NCI-H1694 treated with DMSO at 0.1 percent for 48 hours (cell line): ENCODE measurements at places on chromosomes 11 and 22.

- DNase-seq = no peak
Observed at GRCh38 chr22:24030186-24030702, 19.1 kb downstream of the CABIN1 start.

GRCh38 chr22:29116397-29117123, 43.7 kb downstream of the KREMEN1 start:
- no peak for DNase-seq

DNA sequence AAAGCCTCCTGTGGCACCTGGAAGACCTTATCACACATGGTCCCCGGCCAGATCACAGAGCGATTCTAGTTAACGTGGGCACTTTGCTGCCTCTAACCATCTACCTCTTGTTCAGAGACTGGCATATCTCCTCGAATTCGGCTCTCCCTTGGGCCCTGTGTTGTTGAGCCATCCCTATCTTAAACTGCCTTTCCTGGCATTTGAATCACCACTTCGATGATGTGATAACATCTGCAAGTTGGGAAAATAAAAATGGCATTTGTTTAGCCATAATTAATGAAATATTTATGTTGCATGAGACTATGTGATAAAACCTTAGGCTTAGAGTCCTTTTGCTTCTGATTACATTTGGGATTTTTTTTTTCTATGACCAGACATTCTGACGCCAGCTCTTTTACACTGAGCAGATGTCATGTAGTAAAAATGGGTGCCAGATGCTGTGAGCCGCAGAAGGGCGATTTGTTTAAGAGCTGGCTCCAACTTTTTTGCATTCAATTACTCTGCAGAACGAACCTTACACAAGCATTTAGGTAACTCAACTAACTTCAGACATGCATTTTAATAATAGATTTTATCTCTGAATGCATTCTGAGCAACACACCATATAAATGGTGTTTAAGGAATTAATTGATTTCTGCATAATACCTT, 58.5 kb upstream of the PARVA start:
- DNase-seq = peak; percentile 97

DNA sequence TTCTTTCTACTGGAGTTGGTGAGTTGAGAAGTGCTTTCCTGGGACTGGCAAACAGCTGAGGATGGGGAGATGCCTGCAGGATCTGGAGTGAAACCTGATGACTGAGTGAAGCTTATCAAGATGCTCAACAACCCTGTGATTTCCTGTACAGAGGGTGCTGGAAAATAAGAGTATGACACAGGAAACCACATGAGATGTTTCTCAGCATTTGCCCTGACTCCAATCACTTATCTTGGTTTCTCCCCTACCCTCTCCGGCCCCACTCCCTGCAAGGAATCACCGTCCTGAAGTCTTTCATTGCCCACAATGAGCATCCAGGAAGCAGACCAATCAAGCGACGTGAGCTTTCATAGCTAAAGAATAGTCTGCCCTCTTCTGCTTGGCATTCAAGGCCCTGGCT, at the start of gene MRGPRX2:
Gene MRGPRX2 (minus strand): TSS at position 89 of the 400 bp plus-strand sequence. CDS start 4,315 bp downstream, outside the sequence.
- no peak for DNase-seq

- DNase-seq = no peak
Observed at GRCh38 chr11:106088896-106089295, 11.4 kb downstream of the AASDHPPT start.

DNA sequence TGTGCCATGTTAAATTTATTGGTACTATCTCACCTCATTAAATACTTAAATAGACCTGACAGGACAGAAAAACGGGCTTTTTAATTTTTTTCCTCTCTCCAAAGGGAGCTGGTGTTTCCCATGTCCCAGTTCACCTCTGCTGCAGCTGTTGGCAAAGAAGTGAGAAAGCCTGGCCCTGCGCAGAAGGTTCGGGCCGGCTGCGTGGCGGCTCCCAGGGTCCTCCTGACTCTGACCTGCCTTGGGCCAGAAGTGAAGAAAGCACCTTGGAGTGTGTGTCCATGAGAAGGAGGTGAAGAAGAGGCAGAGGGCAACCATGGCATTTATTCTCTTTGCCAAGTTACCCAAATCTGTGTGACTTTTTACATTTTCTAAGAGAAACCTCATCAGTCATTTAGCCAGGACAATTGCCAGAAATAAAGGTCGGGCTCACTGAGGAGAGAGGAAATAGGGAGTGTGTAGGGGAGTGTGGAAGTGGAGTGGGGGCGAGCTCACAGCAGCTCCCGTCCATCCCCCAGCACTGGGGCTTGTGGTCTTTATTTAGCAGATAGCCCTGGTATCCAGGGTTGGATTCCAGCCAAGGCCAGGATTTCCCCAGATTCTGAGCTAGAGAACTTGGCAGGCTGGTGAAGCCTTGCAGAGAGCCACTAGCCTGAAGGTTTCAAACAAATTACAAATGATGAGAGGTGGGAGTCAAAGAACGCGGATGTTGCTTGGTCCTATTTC, 102.4 kb upstream of the CADM1 start:
- DNase-seq = no peak

- DNase-seq = no peak
Observed at GRCh38 chr11:64724863-64725532, 2.0 kb upstream of the NRXN2 start.

DNA sequence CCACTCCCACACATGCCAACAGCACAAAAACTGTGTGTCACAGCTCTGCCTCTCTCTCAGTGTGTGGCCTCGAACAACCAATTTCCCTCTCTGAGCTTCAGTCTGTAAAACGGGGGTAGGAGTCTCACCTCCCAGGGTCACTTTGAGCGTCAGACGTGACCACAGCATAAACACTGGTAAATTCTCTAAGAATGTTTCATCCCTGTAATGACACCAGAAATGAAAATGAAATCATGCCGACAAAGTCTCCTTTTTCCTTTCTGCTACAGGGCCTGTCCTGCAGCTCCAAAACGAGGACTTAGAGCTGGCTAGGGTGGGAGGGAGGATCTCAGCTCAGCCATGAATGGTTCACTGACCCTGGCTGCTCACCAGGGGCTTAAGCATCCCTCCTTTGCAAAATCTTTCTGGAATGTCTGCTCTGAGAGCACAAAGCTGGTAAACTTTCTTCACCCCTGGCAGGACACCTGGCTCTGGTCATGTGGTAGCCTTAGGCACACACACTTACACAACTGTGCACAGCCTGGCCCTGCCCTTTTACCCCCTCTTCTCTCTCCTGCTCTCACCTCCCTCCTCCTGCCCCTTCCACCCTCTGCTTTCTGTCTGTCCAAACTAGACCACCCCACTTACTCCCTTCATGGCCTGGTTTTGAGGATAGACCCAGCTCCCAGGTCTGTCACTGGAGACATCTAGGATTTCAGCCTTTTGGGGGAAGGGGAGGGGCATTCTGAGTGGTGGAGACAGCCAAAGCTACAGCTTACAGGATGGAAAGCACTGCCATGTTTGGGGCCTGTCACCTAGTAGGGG, 12.3 kb upstream of the TSKU start:
- no peak for DNase-seq

GRCh38 chr11:116879800-116880625, 42.6 kb upstream of the APOA1 start:
- DNase-seq = no peak

DNA sequence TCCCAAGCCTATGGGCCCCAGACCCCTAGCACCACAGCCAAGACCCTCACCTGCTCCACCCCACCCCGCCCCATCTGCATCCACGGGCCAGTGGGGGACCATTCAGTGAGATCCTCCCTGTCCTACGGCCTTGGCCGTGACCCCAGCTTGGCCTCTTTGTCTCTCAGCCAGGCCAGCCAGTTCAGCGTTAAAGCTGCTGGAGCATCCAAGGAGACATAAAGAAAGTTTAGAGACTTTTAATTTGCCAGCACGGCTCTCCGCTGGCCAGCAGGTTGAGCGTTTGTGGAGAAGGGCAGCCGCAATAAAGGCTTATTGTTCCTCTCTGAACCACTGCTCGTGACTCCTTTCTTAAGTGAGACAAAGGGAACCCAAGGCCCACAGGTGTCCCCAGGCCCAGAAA, 49.3 kb upstream of the LMO1 start:
- no peak for DNase-seq

DNA sequence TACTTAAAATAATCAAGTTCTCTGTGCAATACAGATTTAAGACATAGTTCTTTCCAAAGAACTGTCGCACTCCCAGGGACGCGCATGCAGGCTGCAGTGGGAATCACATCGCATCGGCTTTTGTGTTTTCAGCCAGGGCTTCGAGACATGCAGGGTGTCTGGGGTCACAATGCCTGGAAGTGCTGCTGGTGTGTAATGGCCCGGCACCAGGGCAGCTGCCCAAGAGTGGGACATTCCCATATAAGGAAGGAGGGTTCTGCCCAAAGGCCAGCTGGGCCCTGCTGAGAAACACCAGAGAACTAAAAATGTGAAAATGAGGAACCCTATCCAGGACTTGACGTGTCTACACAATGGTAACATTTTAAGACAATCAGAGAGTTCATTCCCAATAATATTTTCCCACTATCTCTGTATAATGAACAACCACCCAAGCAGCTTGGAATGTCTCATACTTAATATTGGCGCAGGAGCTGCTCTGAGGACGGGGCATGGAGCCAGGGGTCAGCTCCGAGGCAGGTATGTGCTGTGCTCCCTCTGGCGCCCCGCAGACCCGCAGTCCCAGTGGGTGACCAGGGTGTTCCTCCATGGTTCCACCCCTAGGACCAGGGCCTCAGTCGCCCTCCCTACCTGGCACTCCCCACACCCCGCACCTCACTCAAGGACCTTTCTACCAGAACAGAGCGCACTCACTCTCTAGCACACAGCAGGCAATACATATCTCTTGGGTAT, 11.3 kb downstream of the MCAT start:
- DNase-seq = no peak

GRCh38 chr11:20048246-20048645, 112.0 kb downstream of the DBX1 start:
- DNase-seq = no peak

DNA sequence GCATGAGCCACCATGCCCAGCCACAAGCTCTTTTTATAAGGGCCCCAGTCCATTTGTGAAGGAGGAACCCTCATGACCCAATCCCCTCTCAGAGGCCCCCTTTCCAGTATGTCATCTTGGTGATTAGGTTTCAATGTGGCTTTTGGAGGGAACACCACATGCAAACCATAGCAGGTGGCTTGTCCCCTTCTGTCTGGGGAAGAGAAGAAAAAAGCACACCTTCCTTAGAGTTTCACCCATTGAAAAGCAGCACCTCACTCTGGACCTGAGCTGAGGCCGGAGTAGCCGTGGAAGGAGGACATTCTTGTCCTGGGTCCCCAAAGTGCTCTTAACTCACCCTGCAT, 25.4 kb downstream of the NEAT1 start:
- DNase-seq = no peak
